ENCODE measurements at places on chromosomes 5 and 9.

DNA sequence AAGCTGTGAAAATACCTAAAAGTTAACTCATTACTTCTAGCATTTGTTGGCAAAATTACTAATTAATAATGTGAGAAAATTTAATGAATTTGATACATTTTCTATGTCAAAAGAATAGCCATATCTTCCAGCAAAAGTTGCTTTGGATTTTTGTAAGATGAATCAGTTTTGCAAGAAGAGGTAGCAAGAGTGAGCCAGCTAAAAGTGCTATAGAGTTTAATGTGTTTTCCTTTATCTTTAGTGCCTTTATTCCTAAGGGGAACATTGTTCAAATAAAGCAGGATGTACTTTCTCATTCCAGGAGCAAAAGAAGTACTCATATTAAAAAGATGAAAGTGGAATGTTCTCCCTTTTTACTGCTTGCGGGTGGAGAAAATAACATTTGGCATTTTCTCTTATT is 622.2 kb downstream of the ANXA1 start:
- DNase-seq = no peak

DNA sequence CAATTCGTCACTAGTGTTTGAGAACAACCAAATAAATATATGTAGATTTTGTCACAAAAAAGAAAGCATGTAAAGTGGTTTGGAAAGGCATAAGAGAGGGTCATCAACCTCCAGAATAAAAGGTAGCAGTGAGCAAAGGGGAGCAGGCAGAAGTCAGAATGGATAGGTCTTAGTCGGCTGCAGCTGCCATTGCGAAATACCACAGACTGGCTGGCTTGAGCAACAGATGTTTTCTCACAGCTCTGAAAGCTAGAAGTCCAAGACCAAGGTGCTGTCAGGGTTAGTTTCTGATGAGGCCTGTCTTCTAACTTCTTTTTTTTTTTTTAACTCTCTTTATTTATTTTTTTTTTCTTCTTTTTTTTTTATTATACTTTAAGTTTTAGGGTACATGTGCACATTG is 208.1 kb upstream of the PIK3R1 start:
- peak; percentile 78 for DNase-seq

DNA sequence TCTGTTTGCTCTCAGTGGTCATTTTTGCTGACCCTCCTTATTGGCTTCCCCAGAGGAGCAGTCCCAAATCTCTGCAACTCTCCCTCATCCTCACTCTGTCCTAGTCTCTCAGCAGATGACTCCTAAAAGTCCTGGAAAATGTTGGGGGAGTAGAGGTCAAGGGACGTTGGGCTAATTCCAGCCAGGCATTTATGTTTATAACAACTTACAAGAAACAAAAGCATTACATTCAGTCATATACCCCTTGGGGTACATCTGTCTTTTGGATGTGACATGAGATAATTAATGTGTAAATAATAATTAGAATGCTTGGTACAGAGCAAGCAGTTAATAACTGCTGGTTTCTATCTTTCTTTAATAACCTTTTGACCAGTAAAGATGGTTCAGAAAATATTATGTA is 176.2 kb downstream of the YTHDC2 start:
- no peak for DNase-seq

DNA sequence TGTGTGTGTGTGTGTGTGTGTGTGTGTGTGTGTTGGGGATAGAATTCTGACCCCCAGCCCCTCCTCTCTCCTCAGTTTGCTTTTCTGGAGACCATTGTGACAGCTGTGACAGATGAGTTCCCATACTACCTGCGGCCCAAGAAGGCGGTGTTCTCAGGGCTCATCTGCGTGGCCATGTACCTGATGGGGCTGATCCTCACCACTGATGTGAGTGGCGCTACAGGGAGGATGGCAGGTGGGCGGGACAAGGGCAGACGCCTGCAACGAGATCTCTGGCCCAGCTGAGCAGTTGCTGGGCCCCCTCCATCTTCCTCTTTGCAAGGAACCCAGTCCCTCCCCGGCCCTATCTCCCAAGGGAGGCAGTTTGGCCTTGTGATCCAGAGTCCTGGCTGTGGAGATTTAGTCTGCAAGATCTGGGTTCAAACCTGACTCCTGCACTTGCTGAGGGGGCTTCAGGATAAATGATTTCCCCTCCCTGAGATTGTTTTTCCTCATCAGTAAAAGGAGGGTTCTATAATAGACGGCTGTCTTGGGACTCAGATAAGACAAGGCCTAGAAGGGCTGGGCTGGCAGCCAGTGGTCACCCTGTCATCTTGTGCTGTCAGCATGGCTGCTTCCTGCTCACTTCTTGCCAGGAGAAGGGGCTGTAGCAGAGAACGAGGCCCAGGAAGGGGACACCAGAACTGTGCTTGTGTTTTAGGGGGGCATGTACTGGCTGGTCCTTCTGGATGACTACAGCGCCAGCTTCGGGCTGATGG is 14.1 kb downstream of the SLC6A7 start:
- peak; percentile 25 for DNase-seq

DNA sequence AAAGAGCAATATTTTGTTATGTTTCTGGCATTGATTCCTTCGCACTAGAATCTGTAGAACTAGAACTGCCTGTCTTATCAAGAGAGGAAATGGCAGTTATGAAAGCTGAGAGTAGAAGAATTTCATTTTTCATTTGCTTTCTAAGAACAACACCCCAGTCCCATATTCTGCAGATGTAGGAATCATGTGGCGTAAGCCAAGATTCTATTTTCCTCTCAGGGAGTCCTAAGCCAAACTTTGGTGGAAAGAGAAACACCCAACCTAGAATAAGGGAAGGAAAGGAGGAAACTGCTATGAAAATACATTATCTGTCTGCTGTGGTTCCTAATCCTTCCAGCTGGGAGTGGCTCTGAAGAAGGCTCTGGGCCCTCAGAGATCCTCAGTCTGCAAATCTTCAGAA is 1176.9 kb upstream of the C9orf72 start:
- no peak for DNase-seq

- DNase-seq = no peak
Measured at GRCh38 chr5:43553381-43553780, 3.5 kb downstream of the PAIP1 start.

- DNase-seq = no peak
Measured at GRCh38 chr5:125486634-125487033, 740.2 kb upstream of the ZNF608 start.

- DNase-seq = no peak
Measured at GRCh38 chr9:127390563-127390962, 6.4 kb upstream of the SLC2A8 start.

- DNase-seq = peak; percentile 91
Measured at GRCh38 chr9:101465326-101465915, 29.8 kb upstream of the ALDOB start.

DNA sequence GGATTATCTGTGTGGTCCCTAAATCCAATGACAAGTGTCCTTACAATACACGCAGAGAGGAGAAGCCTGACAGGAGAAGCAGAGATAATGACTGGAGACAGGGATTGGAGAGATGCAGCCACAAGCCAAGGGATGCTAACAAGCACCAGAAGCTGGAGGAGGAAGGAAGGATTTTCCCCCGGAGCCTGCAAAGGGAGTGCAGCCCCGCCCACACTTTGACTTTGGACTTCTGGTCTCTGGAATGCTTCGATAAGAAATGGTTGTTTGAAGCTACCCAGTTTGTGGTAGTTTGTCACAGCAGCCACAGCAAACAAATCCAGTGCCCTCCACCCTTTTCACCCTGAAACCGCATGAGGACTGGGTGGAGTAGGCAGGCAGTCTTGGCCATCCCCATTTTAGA is 77.2 kb upstream of the BOD1 start:
- no peak for DNase-seq

DNA sequence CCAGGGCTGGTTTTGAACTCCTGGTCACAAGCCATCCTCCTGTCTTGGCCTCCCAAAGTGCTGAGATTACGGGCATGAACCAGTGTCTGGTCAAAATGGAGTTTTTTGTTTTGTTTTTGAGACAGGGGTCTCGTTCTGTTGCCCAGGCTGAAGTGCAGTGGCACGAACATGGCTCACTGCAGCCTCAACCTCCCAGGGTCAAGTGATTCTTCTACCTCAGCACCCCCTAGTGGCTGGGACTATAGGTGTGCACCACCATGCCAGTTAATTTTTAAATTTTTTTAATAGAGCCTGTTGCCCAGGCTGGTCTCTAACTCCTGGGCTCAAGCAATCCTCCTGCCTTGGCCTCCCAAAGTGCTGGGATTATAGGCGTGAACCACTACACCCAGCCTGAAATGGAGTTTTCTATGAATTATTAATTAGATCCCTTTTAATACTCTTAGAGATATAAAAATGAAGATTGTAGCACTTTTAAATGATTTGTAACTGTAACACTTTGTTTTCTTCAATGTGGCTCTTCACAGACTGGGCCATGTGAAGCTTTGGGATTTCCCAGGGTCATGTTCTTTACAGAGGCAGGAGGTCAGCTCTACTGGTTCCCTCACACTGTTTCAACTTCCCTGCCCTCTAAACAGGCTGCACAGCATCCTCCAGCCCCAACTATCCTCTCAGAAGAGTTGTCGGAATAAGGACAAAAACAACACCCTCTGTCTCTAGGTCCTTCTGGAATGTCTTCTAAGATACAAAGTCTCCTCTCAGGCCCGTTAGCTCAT is 32.7 kb upstream of the SPARC start:
- DNase-seq = peak; percentile 72

DNA sequence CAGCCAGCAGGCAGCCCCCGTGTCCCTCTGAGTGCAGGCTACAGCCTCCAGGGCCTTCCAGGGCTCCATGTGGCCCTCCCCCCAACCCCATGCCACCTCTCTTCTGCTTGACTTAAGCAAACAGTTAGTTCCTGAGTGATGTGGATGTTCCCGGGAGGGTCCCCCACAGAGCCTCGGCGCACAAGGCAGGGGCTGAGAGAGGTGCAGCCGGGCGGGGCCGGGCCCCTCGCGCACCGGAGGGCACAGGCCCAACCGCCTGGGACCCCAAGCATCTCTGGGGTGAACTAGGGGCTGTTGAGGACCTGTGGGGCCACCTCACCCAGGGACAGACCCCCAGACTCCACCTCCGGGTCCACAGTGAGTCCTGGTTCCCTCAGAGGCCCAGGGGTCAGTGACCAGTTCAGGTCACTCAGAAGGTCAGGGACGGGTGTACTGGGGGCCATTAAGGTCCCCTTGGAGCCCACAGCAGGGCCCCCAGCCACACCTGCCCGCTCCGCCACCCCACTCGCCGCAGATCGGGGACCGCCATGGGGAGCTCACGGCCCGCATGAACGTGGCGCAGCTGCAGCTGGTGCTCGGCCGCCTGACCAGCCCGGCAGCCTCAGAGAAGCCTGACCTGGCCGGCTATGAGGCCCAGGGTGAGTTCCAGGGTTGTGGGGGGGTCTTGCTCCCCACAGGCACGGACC is 13.2 kb downstream of the GPSM1 start:
- DNase-seq = no peak

GRCh38 chr5:178232920-178233429 is 373 bp upstream of the PHYKPL start:
- no peak for DNase-seq

- DNase-seq = no peak
Measured at GRCh38 chr5:95417971-95418370, 26.8 kb downstream of the FAM81B start.

DNA sequence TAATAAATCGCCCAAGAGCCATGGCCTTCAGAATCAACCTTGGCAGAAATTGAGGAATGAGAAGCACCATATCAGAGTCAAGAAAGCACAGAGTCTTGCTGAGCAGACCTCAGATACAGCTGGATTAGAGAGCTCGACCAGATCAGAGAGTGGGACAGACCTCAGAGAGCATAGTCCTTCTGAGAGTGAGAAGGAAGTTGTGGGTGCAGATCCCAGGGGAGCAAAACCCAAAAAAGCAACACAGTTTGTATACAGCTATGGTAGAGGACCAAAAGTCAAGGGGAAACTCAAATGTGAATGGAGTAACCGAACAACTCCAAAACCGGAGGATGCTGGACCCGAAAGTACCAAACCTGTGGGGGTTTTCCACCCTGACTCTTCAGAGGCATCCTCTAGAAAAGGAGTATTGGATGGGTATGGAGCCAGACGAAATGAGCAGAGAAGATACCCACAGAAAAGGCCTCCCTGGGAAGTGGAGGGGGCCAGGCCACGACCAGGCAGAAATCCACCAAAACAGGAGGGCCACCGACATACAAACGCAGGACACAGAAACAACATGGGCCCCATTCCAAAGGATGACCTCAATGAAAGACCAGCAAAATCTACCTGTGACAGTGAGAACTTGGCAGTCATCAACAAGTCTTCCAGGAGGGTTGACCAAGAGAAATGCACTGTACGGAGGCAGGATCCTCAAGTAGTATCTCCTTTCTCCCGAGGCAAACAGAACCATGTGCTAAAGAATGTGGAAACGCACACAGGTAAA is 4.5 kb downstream of the NFX1 start:
- no peak for DNase-seq

DNA sequence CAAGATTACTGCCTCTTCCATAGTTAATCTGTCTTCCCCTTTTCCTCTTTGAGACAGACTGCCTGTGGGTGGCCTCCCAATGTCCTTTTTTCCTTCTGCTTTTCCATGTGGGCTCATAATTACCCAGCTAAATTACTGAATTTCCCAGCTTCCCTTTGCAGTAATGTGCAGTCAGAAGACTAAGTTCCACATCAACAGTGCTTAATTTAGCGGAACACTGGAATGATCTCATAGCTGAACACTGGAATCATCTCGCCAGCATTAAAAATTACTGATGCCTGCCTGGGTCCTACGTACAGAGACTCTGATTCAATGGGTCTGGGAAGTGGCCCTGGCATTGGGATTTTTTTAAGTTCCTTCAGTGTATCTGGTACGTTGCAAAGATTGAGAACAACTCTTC is 84.3 kb downstream of the DNAH5 start:
- no peak for DNase-seq

DNA sequence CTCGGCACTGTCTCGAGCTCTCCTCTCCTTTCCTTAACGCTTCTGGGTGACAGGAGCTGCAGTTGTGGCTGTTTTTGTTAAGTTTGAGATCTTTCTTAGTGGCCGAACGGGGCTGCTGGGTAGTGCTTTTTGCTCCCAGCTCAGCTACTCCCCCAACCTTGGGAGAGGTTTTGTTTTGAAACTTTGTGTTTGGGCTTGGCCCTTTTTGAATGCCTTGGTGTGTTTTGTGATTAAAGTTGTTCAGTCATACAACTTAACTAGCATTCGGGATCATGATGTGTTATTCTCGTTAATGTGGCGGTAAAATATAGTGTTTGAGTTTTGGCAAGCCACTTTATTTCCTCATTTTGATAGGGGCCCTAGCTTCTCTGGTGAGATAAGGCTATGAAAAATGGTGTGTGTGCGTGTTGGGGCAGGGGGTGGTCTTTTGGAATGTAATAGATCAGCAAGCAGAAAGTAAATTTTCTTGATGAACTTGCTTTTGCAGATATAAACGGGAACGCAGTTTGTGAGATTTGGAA is 1.1 kb downstream of the KDM3B start:
- DNase-seq = peak; percentile 52

GRCh38 chr5:32443145-32443540 is 1.4 kb downstream of the ZFR start:
- peak; percentile 23 for DNase-seq

DNA sequence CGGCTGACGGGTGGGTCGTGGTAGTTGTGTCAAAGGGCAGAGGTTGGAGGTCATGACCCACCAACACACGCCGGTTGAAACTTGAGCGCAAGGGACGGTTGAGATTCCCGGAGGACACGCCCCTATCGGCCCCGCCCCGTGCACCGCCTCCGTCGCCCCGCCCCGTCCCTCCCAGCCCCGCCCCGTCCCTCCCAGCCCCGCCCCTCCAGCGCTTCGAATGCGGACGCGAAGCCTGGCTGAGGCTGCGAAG is 226 bp upstream of the RANBP17 start:
- DNase-seq = no peak
